ENCODE measurements at places on chromosomes 13 and 19. TPM values are rescaled to one million over a fixed set of nuclear protein-coding genes. Genes with fewer than 3 reads are reported as not detected.

GRCh38 chr13:50521831-50522149 lies 321.7 kb downstream of the DLEU7 start:
- no peak for DNase-seq

GRCh38 chr19:58355908-58356765 lies 2.8 kb upstream of the A1BG start:
- DNase-seq: no peak

The LMTK3 gene
- 12.3 TPM for total RNA-seq

The SLC25A41 gene
- total RNA-seq: not detected

The KCTD12 gene
- 128 TPM for total RNA-seq

The ZNF473 gene
- total RNA-seq: 12.5 TPM

- DNase-seq: no peak
Measured at GRCh38 chr19:4972509-4973230, 3.8 kb downstream of the KDM4B start.

- no peak for DNase-seq
Measured at GRCh38 chr13:29703421-29703820, 107.9 kb upstream of the SLC7A1 start.

- no peak for DNase-seq
Measured at GRCh38 chr13:47146991-47147811, 250.3 kb upstream of the HTR2A start.

The SLC15A1 gene
- total RNA-seq: not detected

DNA sequence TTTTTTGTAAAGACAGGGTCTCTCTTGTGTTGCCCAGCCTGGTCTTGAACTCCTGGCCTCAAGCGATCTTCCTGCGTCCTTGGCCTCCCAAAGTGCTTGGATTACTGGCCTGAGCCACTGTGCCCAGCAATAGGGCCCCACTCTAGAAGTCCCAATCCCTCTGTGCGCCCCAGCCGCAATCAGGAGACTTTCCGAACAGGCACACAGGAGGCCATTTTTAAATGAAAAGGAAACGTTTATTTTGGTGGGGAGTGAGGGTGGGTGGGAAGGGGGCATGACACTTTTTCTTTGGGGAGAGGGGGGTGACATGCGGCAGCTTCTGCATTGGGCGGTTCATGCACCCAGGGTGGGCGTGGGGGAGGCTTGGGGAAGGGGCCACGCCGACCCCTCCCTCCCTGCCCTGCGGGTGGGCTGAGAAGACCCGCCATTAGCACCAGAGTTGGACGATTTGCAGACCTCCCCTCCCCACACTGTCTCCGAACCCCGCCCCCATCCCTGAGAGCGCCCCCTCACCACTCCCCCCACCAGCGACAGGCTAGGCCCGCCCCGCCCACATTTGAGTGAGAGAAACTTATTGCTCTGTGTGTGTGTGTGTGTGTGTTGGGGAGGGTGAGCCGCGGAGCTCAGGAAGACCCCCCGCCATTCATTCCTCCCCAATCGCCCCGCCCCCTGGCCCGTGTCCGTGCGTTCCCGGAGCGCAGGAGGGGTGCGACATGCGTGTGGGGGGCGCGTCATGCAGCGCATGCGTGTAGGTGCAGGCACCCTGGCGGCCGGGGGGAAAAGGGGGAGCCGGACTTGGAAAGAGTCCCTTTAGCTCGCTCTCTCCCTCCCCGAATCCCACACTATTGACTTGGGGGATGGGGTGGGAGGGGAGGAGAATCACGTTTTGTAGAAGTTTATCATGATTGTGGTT lies 17.2 kb downstream of the KCNC3 start:
- DNase-seq: peak; percentile 79

- DNase-seq: no peak
Measured at GRCh38 chr13:29877456-29878078, 27.1 kb upstream of the UBL3 start.

DNA sequence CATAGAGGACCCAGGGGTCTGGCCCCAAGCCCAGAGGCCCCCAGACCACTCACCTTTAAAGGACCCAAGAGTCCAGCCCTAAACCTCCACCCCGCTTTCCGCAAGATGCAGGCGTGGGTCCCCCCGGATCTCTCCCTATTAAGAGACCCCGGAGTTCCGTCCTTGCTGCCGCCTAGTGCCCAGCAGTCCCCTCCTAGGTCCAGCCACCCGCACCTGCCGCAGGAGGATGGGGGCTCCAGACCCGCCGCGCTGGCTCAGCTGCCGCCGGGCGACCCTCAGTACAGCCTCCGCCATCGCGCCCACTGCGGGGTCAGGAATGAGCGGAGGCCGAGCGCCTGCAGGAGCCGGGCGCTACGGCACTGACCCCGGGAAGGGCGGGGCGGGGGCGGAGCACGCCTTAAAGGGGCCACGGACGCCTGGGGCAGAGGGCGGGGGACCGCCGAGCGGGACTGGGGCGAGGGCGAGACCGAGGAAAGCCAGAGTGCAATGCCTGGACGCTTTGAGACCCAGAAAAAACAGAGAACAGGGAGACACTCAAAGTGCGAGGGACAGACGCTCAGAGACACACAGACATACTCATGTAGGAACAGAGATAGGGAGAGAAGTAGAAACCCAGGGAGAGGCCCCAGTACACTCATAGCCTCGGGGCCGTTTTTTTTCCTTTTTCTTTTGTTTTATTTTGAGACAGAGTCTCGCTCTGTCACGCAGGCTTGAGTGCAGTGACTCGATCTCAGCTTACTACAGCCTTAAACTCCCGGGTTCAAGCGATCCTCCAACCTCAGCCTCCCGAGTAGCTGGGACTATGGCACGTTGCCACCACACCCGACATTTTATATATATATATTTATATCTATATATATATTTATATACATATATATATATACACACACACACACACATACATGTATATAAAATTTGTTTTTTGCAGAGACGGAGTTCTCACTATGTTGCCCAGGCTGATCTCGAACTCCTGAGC lies at the start of gene ETHE1:
TSS of gene ETHE1 (minus strand) at position 318 of the 976 bp plus-strand sequence. CDS start at position 294, 24 bp downstream.
- peak; percentile 91 for DNase-seq

GRCh38 chr13:94261163-94261562 lies 218.3 kb downstream of the DCT start:
- no peak for DNase-seq

GRCh38 chr13:61406275-61406674 lies 9.4 kb downstream of the PCDH20 start:
- DNase-seq: no peak

GRCh38 chr13:103517066-103517767 lies 451.0 kb upstream of the SLC10A2 start:
- no peak for DNase-seq

GRCh38 chr13:31191748-31192147 lies 8.0 kb upstream of the B3GLCT start:
- no peak for DNase-seq

GRCh38 chr19:44807162-44807561 lies 1.7 kb upstream of the BCAM start:
- DNase-seq: peak; percentile 66

- DNase-seq: no peak
Measured at GRCh38 chr13:112670864-112671263, 19.0 kb upstream of the ATP11A start.

- no peak for DNase-seq
Measured at GRCh38 chr13:95226476-95226875, 74.8 kb downstream of the ABCC4 start.

The TICAM1 gene
- total RNA-seq: 10.6 TPM

The KLK6 gene
- total RNA-seq: not detected

The ADGRE2 gene
- total RNA-seq: 23.8 TPM

DNA sequence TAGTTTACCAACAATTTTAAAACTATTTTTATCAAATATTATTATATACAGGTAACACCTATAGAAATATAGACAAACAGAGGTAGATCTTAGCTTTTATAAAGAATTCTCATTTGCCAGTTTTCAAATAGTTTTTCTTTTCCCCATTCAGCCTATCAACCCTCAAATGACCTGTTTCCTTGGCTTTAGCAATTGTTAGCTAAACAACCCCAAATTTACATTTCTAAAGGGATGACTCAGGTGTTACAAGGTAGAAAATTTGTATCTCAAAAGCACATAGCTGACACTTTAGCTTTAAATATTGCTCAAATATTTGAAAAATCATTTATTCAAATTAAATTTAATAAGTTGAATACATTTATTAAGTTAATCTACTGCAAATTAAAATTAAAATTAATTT lies 1207.2 kb downstream of the SLITRK1 start:
- no peak for DNase-seq

The KIR2DL4 gene
- total RNA-seq: 0.67 TPM

The ZNF443 gene
- 3.6 TPM for total RNA-seq

- DNase-seq: peak; percentile 84
Measured at GRCh38 chr19:44813070-44813840, 4.4 kb downstream of the BCAM start.

DNA sequence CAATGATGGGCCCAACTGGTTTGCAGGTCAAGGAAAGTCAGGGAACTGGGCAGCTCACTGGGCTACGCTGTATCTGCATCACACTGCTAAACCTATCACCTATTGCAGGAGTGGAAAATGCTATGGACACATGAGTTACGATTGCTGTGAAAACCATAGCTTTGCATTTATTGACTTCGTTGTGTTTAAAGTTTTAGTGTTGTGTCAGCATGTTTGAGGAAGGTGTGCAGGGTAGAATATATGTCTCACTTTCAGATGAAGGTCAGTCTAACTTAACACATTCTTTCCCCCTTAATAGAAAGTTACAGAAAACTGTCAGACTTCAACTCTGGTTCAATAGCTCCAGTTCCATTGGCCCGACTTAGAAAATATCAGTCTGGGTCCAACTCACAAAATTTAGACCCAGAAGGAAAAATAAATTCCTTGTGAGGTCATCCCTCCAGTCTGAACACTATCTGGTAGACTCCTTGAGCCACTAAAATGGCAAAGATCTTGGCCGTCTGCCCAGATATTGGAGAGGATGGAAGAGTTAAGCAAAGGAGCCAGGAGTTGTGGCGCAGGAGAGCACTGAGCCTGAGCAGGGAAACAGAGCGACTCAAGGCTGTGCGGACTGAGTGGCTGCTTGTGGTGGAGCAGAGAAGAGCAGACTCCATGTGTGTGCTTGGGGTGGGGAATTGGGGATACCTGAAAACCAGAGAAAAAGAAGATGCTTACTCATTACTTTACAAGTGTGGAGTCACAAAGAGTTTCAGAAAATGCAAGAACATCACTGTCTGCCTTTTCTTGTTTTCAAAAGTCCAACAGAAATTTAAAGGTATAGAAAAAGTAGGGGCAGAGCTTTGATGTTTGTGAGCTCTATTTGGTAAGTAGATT lies 518.5 kb downstream of the FGF9 start:
- DNase-seq: no peak

DNA sequence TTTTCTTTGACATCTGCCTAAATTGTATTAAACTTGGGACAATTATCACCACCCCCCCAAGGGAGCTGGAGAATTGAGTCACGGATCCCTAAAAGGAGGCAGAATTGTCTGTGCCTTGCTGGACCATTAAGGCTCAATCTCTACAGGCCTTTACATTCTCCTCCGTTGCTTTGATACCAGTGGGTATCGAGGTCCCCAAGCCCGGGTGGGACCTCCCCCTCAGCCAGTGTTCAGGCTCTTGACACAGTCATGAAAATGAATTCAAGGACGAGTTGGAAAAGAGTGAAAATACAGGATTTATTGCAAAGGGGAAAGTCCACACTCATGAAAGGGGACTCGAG lies 5.6 kb downstream of the PPP1R15A start:
- DNase-seq: no peak

The C19orf67 gene
- not detected for total RNA-seq

The ZNF506 gene
- 17.8 TPM for total RNA-seq

- no peak for DNase-seq
Measured at GRCh38 chr19:11678504-11678903, 60.2 kb downstream of the ZNF823 start.

DNA sequence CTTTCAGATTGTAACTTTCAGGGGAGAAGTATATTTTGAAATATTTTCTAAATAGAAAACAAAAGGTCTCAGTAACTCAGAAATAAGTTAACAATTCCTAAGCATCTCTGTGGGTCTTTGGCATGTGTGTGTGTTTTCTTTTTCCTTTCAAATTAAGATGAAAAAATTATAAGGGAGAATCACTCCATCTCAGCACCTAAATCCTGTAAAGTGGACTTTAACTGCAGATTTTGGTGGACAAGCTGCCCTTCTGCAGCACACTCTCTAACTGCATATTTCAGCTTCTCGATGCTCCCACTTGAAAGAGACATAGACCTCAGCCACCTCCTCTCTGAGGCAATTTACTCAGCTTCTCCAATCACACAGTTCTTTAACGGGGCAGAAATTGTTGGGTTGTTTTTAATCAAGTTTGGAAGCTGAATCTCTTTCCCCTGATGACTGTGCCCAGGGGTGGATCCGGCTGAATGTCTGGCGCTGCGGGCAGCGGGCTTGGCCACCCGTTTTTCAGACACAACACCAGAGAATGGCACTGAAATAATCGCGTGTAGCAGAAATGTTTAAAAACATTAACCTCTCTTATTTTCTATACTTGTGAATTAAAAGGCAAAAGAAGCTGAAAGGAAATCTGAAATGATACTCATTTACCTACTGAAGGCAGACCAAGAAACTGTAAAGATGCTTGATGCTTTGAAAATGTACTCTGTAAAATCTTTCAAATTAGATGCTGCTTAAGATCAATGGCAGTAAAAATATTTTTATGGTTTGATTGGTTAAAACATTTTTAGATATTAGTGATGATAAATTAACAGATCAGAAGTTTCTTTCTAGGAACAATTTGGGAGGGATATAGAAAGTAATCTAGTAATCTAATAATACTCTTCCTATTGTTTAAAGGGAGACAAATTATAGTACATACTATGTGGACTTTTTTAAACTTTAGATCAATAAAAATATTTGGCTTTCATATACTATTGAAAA lies 12.4 kb downstream of the ZIC2 start:
- no peak for DNase-seq

The SERPINE3 gene
- not detected for total RNA-seq

DNA sequence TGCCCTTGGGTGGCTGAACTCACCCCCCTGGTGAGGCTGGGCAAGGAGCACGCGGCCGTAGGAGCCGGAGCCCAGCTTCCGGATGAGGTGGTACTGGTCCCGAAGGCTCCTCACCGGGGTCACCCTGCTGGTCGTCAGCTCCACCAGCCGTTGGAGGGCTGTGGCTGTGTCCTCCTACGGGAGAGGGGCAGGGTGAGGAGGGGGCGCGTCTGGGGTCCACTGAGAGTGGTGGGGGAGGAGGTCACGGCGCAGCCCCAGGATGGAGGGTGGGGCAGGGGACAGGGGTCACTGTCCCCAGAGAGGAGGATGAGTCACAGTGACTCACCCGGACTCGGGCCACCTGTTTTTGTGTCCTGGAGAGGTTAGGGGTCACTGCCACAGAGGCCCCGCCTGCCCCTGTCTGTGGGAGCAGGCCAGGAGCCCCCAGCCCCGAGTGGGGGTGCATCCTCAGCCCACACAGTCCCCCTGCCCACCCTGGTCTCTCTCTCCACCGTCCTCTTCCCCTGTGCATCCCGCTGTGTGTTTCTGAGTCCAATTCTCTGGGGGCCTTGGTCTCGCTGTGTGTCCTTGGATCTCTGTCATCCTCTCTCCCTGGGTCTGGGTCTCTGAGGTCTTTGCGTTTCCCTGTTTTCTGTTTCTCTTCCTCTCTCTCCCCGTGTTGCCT lies 435 bp downstream of the SBK3 start:
- no peak for DNase-seq

The FFAR2 gene
- total RNA-seq: 0.69 TPM
